Umbilical cord (tissue), 2 donors: ENCODE measurements at places on chromosomes 12 and 14.

- no peak for DNase-seq
Measured at GRCh38 chr14:95025941-95026340, 131.4 kb downstream of the DICER1 start.

DNA sequence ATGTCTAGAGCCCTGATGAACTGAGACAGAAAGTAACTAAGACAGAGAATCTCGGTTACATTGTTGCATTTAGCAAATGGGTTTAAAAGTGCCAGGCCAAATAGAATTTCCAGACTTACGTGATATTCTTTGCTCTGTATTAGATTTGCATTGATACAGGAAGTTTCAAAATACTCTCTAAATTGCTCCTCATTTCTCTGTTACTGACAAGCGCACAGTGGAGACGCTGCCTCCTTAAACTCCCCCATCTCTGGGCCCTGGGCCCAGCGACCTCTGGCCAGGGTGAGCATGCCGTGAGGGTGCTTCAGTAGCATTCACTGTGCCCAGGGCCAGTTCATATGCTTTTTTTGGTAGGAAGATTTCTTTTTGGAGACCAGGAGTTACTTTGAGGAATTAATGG is 22.9 kb upstream of the EVL start:
- DNase-seq: no peak

DNA sequence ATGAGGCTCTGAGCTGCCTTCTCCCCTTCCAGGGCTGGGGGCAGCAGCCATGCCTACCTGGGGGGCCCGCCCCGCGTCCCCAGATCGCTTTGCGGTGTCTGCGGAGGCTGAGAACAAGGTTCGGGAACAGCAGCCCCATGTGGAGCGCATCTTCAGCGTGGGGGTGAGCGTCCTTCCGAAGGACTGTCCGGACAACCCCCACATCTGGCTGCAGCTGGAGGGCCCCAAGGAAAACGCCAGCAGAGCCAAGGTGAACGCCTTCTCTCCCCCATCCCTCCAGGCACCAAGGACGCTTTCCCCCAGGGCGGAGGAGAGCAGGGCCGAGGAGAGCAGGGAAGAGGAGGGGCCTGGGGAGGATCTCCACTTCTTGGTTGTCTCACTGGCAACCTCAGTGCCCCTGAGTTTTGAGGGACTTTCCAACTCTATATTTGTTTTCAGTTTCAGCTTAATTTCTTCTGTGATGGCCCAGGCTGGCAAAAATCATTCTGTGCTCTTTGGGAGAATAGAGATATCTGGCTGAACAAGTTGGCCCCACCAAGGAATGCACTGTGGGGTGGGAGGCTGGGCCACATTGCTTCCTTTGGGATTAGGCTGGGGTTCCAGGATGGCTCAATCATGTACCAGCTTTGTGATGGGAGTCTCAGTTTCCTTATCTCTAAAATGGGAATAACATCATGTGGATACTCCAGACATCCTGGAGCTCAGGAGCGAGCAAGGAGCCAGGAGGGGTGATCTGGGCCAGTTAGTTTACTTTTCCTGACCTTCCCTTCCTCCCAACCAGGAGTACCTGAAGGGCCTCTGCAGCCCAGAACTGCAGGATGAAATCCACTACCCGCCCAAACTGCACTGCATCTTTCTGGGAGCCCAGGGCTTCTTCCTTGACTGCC is 1.2 kb downstream of the KHNYN start:
- DNase-seq: peak; percentile 87

DNA sequence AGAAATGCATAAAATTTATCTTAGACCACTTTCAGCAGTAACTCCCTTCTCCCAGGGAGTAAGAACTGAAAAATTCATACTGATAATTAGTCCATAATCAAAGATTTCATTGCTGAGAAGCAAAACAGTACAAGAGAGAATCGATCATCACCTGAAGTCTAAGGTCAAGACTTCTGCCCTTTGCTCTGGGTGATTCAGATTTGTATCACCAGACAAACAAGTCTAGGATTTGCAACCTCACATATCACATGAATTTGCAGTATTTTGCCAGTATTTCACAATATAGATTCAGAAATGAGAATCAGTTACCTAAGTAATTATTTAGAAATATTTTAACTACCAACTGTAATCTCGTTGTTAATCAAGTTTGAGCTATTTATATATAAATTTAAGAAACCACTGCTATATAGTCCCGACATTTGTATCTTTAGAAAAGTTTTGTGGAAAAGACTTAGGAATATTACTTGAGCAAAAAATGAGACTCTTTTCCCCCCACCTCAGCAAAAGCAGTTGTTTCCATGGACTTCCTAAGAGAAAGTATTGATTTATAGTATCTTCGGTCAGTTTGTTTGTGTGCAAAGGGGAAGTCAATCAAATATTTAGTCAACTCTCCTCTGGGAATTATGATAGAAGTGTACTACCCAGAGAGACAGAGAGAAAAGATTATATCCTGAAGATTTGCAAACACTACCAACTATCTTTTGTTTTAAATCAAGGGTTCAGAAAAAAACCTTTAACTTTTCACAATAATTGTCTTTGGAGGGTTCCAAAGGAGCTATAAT is 840.1 kb downstream of the TRHDE start:
- DNase-seq: no peak

- DNase-seq: no peak
Measured at GRCh38 chr12:85781766-85782165, 54.4 kb downstream of the RASSF9 start.

- DNase-seq: no peak
Measured at GRCh38 chr12:43333644-43334043, 218.4 kb downstream of the ADAMTS20 start.

- DNase-seq: no peak
Measured at GRCh38 chr12:29492891-29493290, 4.6 kb downstream of the OVCH1 start.

- no peak for DNase-seq
Measured at GRCh38 chr14:88911809-88912208, 87.4 kb downstream of the TTC8 start.

DNA sequence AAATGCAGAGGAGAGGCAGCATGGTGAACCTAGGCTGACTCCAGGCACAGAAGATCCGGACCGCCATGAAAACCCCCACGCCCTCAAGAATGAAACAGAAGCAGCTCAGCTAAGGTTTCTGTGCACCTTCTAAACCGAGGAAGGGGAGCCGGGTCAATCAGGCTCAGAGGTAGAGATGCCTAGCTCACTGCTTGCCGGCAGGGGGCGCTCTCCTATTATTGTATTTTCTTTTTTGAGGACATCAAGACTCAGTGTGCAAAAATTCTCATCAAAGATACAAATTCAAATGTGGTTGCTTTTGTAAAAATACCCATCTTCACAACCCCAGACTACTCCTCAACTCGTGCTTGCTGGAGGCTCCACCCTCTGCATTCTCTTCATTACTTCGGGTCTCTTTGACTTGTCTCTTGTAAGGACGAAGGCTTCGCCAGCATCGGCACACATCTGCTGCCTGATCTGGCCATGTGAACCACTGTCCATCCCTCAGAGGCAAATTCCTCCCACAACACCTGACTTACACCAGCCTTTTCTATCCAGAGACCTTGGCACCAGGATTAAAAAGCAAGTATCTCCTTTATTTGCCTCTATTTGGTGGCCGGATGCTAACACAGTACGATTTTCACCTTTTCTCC is 33.4 kb upstream of the RNASE3 start:
- DNase-seq: peak; percentile 65

GRCh38 chr12:122167356-122167925 is 6.6 kb downstream of the IL31 start:
- no peak for DNase-seq

- DNase-seq: peak; percentile 61
Measured at GRCh38 chr14:23148591-23149249, 29.7 kb upstream of the CEBPE start.

GRCh38 chr14:96265383-96266095 is 9.5 kb downstream of the BDKRB1 start:
- no peak for DNase-seq

GRCh38 chr14:33781236-33781635 is 169.6 kb downstream of the EGLN3 start:
- no peak for DNase-seq

DNA sequence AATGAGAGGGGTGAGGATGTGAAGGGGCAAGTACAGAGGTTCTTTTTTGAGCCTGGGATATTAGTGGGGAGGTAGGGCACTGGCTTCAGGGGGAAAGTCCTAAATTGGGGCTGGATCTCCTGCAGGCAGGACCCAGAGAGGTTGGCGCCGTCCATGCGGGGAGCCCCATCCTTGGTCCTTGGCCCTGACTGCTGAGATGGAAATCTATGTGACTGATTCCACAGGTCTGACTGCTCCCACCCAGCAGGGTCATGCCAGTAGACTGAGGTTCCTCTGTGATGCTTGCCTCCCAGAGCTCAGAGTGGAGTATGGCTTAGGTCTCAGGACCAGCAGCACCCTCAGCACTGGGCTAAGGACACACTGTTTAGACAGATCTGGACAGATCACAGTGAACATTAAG is 988.6 kb upstream of the TMEM132C start:
- no peak for DNase-seq

GRCh38 chr12:129530984-129531383 is 372.8 kb downstream of the TMEM132D start:
- DNase-seq: no peak

GRCh38 chr12:116885491-116885890 is 4.2 kb upstream of the HRK start:
- DNase-seq: no peak

- no peak for DNase-seq
Measured at GRCh38 chr14:76786601-76787000, 25.3 kb downstream of the VASH1 start.
